ENCODE measurements at places on chromosomes 2 and 18. TPM values are rescaled to one million over a fixed set of nuclear protein-coding genes. Genes with fewer than 3 reads are reported as not detected.
A peak's percentile ranks its signal among the peaks of the same experiment; 100 is the strongest.

DNA sequence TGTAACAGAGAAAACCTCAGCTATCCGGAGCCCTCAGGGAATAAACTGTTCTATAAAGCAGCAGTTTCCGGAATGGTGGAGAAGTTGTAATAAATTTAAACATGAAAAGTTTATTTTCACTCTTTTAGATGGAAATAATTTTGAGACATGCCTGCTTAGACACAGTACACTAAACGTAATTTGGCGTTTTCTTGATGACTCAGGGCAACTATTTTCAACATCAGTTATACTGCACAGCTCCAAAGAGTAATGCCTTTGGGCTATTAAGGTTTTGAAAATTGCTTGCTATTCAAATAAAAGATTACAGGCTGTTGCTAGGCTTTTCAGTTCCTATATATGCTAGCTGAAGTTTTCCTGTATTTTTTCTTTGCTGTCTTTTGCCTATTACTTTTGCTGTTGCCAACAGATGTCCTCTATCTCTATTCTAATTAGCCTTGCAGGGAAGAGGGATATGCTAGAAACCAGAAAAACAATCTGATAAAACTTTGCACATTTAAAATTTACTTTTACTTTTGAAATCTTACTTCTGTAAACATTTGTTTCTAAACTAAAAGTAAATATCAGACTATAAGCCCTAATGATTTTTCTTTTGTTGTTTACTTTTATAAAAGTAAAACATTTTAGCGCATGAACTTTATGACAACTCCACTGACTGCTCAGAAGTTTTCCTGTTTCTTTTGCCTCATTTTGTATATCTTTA is 113.4 kb upstream of the WDSUB1 start:
- no peak for DNase-seq
- H3K27me3 ChIP-seq = no peaks in the 10 kb centered on the region
- peaks cover 4% of the 10 kb centered on the region for H3K36me3 ChIP-seq
- H3K4me3 ChIP-seq = no peak overlapping the region

DNA sequence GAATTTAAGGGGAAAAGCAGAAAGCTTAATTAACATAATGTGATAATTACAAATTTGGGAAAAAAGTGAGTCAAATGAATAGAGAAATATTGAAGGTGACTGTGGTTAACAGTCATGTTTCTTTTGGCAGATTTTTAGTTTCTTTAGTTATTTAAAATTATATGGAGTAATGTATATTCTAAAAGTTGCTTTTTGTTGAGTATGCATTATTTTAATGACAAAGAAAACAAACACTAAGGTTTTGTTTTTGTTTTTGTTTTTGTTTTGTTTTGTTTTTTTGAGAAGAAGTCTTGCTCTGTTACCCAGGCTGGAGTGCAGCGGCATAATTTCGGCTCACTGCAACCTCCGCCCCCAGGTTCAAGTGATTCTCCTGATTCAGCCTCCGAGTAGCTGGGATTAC is 30.3 kb upstream of the MTCL1 start:
- H3K4me3 ChIP-seq = no peak overlapping the region
- no peak overlapping the region for H3K27ac ChIP-seq
- H3K27me3 ChIP-seq = no peaks in the 10 kb centered on the region
- H3K36me3 ChIP-seq = no peaks in the 10 kb centered on the region
- no peak for DNase-seq
- H3K4me1 ChIP-seq = no peaks in the 10 kb centered on the region

GRCh38 chr2:2849464-2850217 is 518.6 kb upstream of the MYT1L start:
- H3K27me3 ChIP-seq = no peaks in the 10 kb centered on the region
- no peak for DNase-seq
- no peaks in the 10 kb centered on the region for H3K4me1 ChIP-seq
- no peak overlapping the region for H3K4me3 ChIP-seq
- H3K27ac ChIP-seq = no peak overlapping the region
- no peaks in the 10 kb centered on the region for H3K36me3 ChIP-seq

- no peaks in the 10 kb centered on the region for H3K36me3 ChIP-seq
- no peaks in the 10 kb centered on the region for H3K4me1 ChIP-seq
- peaks cover 5% of the 10 kb centered on the region for H3K27me3 ChIP-seq
- no peak overlapping the region for H3K27ac ChIP-seq
These were observed 94.2 kb upstream of the SP3 start for GRCh38 chr2:174059178-174059883.

- H3K36me3 ChIP-seq = no peaks in the 10 kb centered on the region
These were observed 27.7 kb upstream of the SMCHD1 start for GRCh38 chr18:2627821-2628276.

GRCh38 chr2:85401844-85402243 is 8.3 kb downstream of the CAPG start:
- peaks cover 35% of the 10 kb centered on the region for H3K4me1 ChIP-seq
- H3K4me3 ChIP-seq = no peak overlapping the region
- peaks cover 47% of the 10 kb centered on the region for H3K36me3 ChIP-seq
- peak overlapping the region; percentile 49 for H3K27ac ChIP-seq

- H3K36me3 ChIP-seq = no peaks in the 10 kb centered on the region
- peaks cover 100% of the 10 kb centered on the region for H3K4me1 ChIP-seq
These were observed 160.8 kb downstream of the BCL2 start for GRCh38 chr18:63158676-63159291.

- no peak overlapping the region for H3K4me3 ChIP-seq
- no peaks in the 10 kb centered on the region for H3K4me1 ChIP-seq
- no peaks in the 10 kb centered on the region for H3K27me3 ChIP-seq
- DNase-seq = no peak
- H3K27ac ChIP-seq = no peak overlapping the region
These were observed 135.8 kb downstream of the HAUS1 start for GRCh38 chr18:46239998-46240397.

DNA sequence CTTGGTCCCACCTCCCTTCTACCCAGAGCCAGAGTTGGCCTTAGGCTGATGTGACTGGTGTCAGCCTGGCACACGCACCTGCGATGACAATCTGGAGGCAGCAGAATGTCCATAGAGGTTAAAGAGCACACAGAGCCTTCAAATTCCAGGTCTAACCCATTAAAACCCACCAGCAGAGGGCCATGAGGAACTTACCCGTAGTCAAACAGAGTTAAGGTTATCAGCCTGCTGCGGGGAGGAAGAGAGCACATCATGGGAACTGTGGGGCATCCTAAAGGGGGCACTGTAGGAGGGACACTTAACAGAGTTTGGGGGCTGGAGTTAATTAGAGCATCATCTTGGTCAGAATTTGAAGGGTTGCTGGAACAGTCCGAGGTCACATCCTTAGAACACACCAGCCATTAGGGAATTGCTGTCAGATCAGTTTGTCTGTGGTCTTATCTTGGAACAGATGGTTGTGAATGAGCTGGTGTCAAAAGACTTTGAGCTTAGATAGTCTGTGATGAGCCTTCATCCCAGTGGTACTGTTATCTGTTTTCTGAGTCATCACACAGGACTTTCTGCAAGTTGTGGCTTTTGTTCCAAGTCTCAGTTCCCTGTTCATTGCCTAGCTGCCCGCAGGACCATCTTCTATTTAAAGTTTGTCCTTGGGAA is 248.6 kb downstream of the LOXHD1 start:
- H3K4me3 ChIP-seq = no peak overlapping the region
- H3K27me3 ChIP-seq = no peaks in the 10 kb centered on the region
- H3K27ac ChIP-seq = no peak overlapping the region
- no peaks in the 10 kb centered on the region for H3K4me1 ChIP-seq
- no peaks in the 10 kb centered on the region for H3K36me3 ChIP-seq
- no peak for DNase-seq

GRCh38 chr2:2234398-2235195 is 96.5 kb downstream of the MYT1L start:
- no peaks in the 10 kb centered on the region for H3K4me1 ChIP-seq
- no peak overlapping the region for H3K4me3 ChIP-seq
- H3K36me3 ChIP-seq = no peaks in the 10 kb centered on the region
- H3K27me3 ChIP-seq = no peaks in the 10 kb centered on the region
- DNase-seq = no peak

DNA sequence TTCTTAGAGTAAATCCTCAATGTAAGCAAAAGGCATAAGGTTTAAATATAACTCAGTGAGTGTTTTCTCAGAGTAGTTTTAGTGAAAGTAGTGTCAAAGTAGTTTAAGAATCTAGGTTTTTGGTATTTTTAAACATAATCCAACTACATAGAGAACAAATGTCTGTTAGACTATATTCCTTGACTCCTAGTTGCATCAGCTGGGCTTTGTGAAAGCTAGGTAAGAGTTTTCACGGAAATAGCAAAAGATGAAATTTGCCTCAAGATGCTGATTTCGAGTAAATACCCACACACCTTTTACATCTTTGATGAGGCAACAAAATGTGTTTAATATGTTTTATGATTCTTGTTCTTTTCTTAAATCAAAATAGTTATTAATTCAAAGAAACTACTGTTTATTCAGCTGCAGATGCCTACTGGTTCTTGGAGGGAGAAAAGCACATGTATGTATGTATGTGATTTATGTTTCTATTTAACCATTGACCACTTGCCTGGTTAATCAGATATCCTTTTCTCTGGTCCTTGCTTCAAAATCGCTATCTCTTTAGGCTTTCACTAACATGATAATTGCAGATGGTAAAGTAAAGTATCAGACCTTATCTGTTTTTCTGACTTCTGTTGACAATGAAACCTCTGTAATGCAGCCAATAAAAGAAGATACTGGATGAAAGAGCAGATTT is 117.4 kb upstream of the NOSTRIN start:
- DNase-seq = no peak
- no peaks in the 10 kb centered on the region for H3K36me3 ChIP-seq
- no peaks in the 10 kb centered on the region for H3K4me1 ChIP-seq
- no peak overlapping the region for H3K27ac ChIP-seq
- H3K27me3 ChIP-seq = no peaks in the 10 kb centered on the region

GRCh38 chr18:21230436-21230835 is 11.6 kb upstream of the GREB1L start:
- DNase-seq = no peak
- no peak overlapping the region for H3K4me3 ChIP-seq
- H3K36me3 ChIP-seq = no peaks in the 10 kb centered on the region
- H3K27me3 ChIP-seq = no peaks in the 10 kb centered on the region

ERBB4 gene
- not detected for total RNA-seq

DNAJC5G gene
- 0.39 TPM for total RNA-seq

SIX3 gene
- total RNA-seq = not detected

GPR55 gene
- 4.7 TPM for total RNA-seq

COL3A1 gene
- not detected for total RNA-seq

Data from B cell (primary cell).